ENCODE measurements at places on chromosomes 4 and X. TPM values are rescaled to one million over a fixed set of nuclear protein-coding genes. Genes with fewer than 3 reads are reported as not detected.

ZDHHC15 gene
- total RNA-seq = 3.0 TPM

UGT2A3 gene
- not detected for total RNA-seq

FTSJ1 gene
- 39.4 TPM for total RNA-seq

SEPTIN11 gene
- total RNA-seq = 83.5 TPM

FAM47A gene
- not detected for total RNA-seq

CDS1 gene
- 0.81 TPM for total RNA-seq

GYPE gene
- total RNA-seq = 0.47 TPM

CENPVL1 gene
- not detected for total RNA-seq

MAGEA3 gene
- not detected for total RNA-seq

PCYT1B gene
- 3.7 TPM for total RNA-seq

Measured in gastroesophageal sphincter (tissue), 4 donors.